ENCODE measurements at places on chromosomes 6 and 20.

- no peak for DNase-seq
Measured at GRCh38 chr6:17096096-17096495, 5.8 kb upstream of the STMND1 start.

DNA sequence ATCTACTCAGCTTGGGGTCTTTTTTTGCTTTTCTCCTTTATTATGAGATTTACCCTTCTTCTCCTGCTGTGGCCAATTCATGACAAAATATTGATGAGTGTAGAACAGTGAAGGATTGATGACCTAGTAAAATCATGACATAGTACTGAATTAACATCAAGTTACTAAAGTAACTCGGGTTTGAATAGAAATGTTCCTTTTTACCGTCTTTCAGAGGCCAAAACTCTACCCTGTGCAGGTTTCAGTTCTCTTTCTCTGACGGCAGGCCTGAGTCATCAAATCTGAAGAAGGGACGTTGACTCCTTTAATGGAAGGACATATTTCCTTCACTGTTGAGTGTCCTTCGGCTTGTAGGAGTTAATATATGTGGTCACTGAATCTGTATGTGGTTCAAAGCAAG is 80.7 kb downstream of the RREB1 start:
- DNase-seq = no peak

- DNase-seq = no peak
Measured at GRCh38 chr6:27872642-27873020, 39.6 kb downstream of the OR2B2 start.

GRCh38 chr20:20814685-20815084 is 102.2 kb upstream of the RALGAPA2 start:
- no peak for DNase-seq

DNA sequence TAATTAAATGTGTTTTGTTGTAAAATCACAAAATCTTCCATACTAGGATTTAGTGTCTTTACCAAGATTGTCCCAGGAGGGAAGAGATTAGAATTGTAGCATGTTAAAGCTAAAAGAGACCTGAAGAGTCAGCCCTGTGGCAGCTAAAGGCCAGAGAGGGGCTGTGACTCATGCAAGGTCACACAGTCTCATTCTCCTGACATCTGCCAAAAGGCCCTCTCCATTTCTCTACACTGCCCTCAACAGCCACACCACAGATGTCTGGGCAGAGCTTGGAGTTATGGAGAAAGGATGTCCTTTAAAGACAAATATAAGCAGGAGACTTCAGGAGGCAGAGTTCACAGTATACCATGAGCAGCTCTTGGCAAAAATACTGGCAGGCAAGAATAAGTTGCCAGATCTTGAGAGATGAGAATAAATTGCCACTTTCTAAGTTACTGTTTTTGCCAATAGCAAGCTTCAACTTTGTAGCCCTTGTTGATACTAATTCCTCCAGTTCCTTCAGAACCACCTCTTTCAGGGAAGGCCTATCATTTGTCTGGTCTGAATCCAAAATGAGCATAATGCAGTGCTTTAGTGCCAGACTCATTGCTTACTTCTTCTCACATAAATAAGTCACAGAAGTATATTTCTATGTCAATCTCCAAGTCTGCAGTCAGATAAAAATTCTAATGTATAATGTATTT is 41.7 kb downstream of the AKIRIN2 start:
- DNase-seq = no peak
